Body of pancreas (tissue), 4 donors: ENCODE measurements at places on chromosomes 6 and 20. TPM values are rescaled to one million over a fixed set of nuclear protein-coding genes. Genes with fewer than 3 reads are reported as not detected.
A peak's percentile ranks its signal among the peaks of the same experiment; 100 is the strongest.

- DNase-seq = no peak
Observed at GRCh38 chr6:41594326-41594725, 43.9 kb upstream of the MDFI start.

DNA sequence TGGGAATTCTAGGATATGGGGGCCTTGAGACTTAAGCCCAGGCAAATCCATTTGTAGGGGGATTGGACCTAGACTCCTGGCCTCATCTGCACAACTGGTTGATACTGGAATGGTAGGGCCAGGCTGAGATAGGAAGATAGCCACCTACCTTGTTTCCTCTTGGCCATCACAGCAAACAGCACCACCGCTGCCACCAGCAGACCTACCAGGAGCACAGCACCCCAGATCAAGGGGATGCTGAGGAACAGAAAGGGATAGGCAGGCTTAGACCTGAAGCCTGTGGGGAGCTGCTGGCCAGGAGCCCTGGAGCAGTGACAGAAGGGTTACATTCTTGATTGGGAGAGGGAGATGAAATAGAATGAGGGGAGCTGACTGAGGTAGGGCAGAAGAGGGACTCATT lies 3.5 kb downstream of the TREML1 start:
- DNase-seq = no peak

- DNase-seq = no peak
Observed at GRCh38 chr6:150075034-150075421, 6.1 kb upstream of the ULBP3 start.

GRCh38 chr6:7787137-7787608 lies 61.3 kb downstream of the BMP6 start:
- no peak for DNase-seq

- no peak for DNase-seq
Observed at GRCh38 chr6:100818066-100818465, 63.1 kb downstream of the ASCC3 start.

DNA sequence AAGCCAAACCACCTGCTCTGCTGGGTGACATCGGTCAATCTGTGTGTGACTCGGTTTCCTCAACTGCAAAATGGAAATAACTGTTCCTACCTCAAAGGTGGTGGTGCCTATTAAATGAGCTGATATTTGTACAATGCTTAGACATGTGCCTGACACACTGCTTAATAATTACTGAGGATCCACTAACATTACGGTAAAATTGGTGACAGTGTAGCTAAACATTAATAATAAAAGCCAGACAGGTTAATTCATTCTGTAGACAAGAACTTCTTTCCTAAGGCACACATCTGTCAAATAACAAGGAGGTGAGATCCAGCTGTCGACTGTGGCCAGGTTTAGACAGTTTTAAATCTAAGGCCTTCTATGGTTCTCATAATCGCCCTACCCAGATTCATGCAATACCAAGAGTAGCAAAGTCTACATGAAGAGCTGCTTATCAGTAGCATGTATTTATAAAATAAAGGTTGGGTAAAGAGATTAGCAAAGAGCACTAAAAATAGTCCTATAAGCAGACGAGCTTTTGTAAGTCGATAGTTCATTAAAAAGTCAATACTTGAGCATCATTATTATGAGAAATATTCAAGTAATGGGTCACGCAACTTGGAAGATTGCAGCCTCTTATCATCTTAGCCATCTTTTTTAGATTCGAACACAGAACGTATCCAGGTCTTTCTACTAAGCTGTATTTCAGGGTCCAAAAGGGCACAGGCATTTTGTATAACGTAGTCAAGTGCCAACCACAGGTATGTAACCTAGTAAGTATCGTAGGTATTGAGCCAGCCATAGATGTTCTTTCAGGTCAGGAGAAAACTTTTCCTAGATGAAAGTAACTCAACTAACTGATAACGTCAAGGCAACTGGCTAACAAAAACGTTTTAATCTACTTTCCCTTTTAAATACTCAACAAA lies 3.2 kb downstream of the CNKSR3 start:
- no peak for DNase-seq

HLA-DRB5 gene
- 1.3 TPM for total RNA-seq

- DNase-seq = peak; percentile 43
Observed at GRCh38 chr6:33854572-33855030, 50.8 kb upstream of the MLN start.

MC3R gene
- not detected for total RNA-seq

DNA sequence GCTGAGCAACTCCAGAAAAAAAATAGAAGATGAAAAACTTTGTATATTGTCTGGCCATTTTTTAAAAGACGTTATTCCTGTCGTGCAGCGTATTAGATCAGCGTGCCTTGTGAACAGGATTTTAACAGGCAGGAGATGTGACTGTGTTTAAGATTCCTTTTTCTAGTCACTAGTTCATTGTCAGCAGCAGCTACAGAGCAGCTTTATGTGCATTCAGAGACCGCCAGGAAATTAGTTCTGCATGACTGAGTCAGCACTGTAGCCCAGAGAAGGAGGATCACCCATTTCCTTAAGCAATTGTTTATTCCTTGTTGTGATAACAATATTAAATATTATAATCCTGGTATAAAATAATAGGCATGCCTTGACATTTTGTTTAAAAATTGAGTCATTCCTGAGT lies 75.4 kb upstream of the ADGRB3 start:
- DNase-seq = no peak

F13A1 gene
- total RNA-seq = 19.8 TPM

GRCh38 chr6:19410481-19410880 lies 426.7 kb upstream of the ID4 start:
- DNase-seq = no peak

GRCh38 chr20:50278684-50279531 lies 88.3 kb downstream of the CEBPB start:
- peak; percentile 88 for DNase-seq

DNA sequence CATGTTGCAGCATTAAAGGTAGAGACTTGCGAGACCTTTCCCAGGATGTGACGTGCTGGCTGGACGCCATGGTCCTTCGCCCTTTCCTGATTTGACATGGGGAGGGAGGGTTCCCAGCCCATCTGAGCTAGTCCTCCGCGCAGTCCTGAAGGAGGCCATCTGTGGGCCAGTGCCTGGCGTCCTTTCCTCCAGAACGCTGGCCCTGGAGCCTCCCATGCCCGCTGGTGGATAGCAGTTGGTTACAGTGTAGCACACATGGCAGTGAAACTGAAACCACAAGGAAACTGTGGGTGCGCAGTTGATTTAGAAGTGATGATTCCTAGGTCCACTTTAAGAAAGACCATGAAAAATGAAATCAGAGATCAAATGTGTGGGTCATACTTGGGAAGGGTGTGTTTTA lies 193.7 kb downstream of the CDH4 start:
- no peak for DNase-seq
